Endothelial cell (in vitro differentiated cells): ENCODE measurements at places on chromosomes 16 and 17. TPM values are rescaled to one million over a fixed set of nuclear protein-coding genes. Genes with fewer than 3 reads are reported as not detected.

DNA sequence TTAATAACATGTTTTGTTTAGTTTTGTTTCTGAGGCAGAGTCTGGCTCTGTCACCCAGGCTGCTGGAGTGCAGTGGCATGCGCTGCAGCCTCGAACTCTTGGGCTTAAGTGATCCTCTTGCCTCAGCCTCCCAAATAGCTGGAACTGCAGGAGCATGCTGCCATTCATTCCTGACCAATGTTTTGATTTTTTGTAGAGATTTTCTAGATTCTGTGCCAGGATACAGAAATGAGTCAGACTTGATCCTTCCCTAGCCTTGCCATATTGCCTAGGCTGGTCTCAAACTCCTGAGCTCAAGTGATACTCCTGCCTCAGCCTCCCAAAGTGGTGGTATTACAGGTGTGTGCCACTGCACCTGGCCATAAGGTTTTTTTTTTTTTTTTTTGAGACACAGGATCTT, 17.7 kb downstream of the TAOK1 start:
- H3K27ac ChIP-seq, result no peak overlapping the region
- H3K4me3 ChIP-seq, result no peak overlapping the region
- H3K4me1 ChIP-seq, result peaks cover 14% of the 10 kb centered on the region
- peaks cover 3% of the 10 kb centered on the region for H3K27me3 ChIP-seq
- H3K36me3 ChIP-seq, result peaks cover 21% of the 10 kb centered on the region
- DNase-seq, result no peak

GRCh38 chr17:13593757-13594156, 8.0 kb downstream of the HS3ST3A1 start:
- no peak for DNase-seq
- no peak overlapping the region for H3K4me3 ChIP-seq
- H3K4me1 ChIP-seq, result peaks cover 6% of the 10 kb centered on the region
- no peaks in the 10 kb centered on the region for H3K36me3 ChIP-seq
- H3K27me3 ChIP-seq, result no peaks in the 10 kb centered on the region

TMED6 gene
- total RNA-seq, result 1.2 TPM

DNA sequence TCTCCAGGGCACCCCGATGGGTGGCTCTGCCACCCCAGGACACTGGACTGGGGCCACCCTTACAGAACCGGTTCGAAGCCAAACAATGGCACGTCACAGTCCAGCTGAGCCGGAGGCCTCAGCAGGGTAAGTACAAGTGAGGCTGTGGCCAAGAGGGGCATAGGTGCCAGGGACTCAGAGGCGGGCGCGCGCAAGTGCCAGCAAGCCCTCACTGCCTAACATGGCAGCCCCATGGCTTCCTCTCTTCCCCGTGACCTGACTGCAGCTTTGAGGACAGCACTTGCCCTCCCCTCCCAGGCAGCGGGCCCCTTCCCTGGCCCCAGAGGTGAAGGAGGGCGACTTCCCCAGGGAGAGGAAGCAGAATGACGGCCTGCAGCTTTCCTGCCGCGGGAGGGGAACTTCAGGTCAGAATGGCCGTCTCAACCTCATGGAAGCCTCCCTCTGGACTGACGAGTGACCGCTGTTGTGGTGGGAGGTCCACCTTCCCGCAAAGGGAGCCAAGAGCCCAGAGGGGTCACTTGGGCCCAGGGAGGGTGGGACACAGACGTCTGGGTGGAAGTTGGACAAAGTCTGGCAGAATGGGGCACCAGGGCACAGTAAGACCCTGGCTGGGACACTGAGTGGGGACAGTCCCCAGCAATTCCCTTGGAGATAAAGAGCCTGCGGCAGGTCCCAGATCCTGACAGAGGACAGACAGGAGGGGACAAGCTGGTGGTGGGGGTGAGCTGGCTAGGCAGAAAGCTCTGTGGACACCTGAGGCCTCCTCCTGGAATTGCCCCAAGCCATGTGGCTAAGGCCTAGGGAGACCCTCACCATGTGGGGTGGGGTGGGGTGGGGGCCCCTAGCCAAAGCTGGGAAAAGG, 52.1 kb upstream of the TOB1 start:
- H3K27me3 ChIP-seq, result peaks cover 10% of the 10 kb centered on the region
- H3K36me3 ChIP-seq, result no peaks in the 10 kb centered on the region
- no peak overlapping the region for H3K4me3 ChIP-seq
- H3K4me1 ChIP-seq, result peaks cover 6% of the 10 kb centered on the region

DNA sequence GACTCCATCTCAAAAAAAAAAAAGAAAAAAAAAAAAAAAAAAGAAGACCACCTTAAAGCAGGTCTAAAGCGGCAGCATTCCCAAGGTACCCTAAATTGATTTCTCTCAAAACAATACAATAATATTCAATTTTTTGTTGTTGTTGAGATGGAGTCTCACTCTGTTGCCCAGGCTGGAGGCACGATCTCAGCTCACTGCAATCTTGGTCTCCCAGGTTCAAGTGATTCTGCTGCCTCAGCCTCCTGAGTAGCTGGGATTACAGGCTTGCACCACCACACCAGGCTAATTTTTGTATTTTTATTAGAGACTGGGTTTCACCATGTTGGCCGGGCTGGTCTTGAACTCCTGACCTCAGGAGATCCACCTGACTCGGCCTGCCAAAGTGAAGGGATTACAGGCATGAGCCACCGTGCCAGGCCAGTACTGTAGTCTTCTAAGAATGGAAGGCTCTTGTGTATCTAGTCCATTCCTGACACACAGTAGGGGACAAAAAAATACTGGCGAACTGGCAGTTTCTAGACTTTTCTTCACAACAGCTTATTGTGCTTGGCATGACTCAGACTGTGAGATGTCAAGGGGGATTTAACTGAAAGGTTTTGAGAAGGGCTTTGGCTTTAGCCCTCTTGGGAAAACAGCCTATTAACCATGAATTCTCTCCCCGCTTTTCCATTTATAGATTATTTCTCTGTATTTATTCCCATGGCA, 17.3 kb downstream of the CDR2 start:
- no peak overlapping the region for H3K4me3 ChIP-seq
- no peaks in the 10 kb centered on the region for H3K27me3 ChIP-seq
- H3K4me1 ChIP-seq, result peaks cover 14% of the 10 kb centered on the region
- peaks cover 4% of the 10 kb centered on the region for H3K36me3 ChIP-seq
- H3K27ac ChIP-seq, result peak overlapping the region; percentile 18

DNA sequence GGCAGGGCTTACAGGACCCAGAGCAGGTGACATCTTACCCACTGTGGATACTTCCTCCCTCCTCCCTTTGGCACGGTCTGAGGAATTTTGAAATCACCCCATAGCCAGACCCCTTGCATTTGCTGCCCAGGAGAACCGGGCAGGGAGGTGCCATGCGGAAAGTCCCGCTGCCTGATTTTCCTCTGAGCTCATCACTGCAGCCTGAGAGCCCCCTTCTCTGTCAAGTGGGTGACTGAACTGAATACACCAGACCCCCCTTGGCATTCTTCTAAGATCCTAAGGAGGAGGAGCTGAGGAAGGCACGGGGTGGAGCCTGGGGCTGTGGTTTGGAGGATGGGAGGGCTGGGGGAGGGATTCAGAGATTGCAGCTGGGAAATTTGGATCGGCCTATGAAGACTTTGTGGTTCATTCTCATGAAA, 173.4 kb downstream of the RAB11FIP4 start:
- no peaks in the 10 kb centered on the region for H3K36me3 ChIP-seq
- peaks cover 25% of the 10 kb centered on the region for H3K4me1 ChIP-seq
- H3K27ac ChIP-seq, result no peak overlapping the region
- peaks cover 8% of the 10 kb centered on the region for H3K27me3 ChIP-seq

PIRT gene
- total RNA-seq, result not detected

DNA sequence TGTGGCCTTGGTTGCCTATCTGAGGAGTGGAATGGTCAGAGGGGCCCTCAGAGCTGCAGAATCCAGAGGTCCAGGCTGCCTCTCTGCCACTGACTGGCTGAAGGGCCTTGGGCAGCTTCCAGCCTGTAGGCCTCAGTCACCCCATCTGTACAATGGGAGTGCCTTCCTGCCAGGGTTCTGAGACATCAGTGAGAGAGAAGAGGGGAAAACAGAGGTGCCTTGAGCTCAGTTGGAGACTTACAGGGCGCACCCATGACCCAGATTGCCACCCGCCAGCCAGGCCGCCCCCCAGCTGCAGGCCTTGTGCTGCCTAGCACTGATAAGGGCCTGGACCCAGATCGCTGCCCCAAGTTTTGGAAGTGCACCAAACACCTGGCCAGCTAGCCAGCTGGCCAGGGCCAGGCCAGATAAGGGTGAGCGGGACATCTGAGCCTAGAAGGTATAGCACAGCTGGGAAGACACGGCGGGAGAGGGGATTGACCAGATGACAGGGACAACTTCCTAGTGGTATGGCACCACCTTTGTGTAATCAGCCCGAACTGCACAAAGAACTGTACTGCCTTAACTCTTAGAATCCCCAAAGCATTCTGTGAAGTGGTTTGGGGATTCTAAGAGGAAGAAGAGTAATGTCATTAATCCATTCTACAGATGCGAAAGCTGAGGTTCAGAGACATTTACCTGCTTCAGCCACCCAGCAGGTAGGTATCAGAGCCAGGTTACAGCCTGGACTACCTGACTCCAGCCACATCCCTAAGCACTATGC, 1.4 kb downstream of the SLC4A1 start:
- no peak overlapping the region for H3K27ac ChIP-seq
- no peak for DNase-seq
- H3K36me3 ChIP-seq, result no peaks in the 10 kb centered on the region
- no peak overlapping the region for H3K4me3 ChIP-seq
- H3K27me3 ChIP-seq, result peaks cover 5% of the 10 kb centered on the region
- peaks cover 4% of the 10 kb centered on the region for H3K4me1 ChIP-seq

- H3K4me3 ChIP-seq, result peak overlapping the region; percentile 90
- H3K27ac ChIP-seq, result peak overlapping the region; percentile 88
- H3K4me1 ChIP-seq, result peaks cover 17% of the 10 kb centered on the region
- H3K27me3 ChIP-seq, result peaks cover 10% of the 10 kb centered on the region
- H3K36me3 ChIP-seq, result no peaks in the 10 kb centered on the region
Measured at GRCh38 chr17:80455336-80455710, 21.1 kb downstream of the NPTX1 start.

DNA sequence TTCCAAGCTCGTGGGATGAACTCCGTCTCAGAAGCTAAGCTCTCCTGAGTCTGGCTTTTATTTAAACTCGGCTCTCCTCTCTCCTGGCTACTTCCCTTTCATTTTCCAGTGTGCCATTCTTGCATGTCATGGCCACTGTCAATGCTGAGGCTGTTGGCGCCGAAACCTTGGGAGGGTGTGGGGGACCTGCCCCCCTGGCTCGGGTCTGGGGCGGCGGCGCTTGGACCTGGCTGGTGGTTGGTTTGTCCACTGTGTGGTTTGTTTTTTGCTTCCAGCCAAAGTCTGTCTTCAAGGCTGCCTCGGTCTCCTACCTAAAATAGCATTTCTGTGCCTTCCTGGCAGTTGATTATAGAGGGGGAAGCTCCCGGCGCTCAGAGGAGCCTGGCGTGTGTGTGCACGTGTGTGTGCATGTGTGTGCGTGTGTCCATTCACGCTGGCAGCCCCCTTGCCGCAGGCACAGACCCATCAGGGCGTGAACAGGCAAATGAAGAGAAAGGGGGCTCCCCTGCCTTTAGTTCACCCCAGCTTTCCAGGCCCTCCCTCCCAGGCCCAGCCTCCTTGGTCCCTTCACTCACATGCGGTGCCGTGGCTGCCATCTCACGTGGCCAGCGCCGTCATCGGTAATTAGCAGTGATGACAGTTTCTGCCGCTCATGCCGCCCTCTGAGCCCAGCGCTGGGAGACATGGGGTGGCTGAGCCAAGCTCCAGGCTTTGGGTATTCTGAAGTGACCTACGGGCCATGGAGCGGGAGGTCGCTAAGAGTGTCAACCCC, 179.9 kb downstream of the SEC14L1 start:
- DNase-seq, result no peak
- H3K27me3 ChIP-seq, result peaks cover 7% of the 10 kb centered on the region
- H3K27ac ChIP-seq, result no peak overlapping the region

DNA sequence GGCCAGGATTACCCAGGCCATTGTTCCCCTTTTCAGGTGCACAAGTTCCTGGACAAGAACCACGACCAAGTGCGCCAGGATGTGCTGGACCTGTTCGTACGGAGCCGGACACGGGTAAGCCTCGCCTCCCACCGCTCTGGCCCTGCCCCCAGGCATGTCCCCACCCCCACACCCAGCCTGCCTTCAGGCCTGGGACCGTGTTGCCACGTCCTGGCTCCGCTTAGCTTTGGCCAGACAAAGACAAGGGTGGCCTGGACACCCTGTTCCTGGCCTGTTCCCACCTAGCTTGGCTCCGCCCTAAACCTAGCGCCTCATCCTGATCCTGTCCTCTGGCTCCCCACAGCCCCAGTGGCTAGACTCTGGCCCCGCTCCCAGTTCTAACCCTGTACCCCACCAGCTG, 30.9 kb downstream of the MYO15A start:
- H3K27me3 ChIP-seq, result peaks cover 8% of the 10 kb centered on the region
- no peak for DNase-seq
- no peak overlapping the region for H3K27ac ChIP-seq
- H3K4me1 ChIP-seq, result peaks cover 6% of the 10 kb centered on the region

DNA sequence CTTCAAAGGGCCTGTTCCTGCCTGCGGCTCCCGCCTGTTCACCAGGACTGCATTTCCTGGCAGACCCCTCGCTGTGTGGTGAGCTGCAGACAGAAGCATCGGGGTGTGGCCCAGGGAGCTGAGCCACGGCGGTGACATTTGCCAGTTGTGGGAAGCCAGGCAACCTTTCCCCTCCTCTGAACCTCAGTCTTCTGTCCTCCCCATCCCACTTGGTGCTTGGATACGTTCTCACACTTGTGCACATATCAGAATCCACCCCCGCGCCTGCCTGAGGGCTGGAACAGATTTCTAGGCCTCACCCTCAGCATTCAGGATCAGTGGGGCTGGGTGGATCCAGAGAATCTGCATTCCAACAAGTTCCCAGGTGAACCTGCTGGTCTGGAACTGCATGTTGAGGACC, 63.5 kb downstream of the CRISPLD2 start:
- no peaks in the 10 kb centered on the region for H3K36me3 ChIP-seq
- no peak overlapping the region for H3K4me3 ChIP-seq
- H3K27me3 ChIP-seq, result peaks cover 2% of the 10 kb centered on the region
- no peak overlapping the region for H3K27ac ChIP-seq
- H3K4me1 ChIP-seq, result peaks cover 17% of the 10 kb centered on the region

DNA sequence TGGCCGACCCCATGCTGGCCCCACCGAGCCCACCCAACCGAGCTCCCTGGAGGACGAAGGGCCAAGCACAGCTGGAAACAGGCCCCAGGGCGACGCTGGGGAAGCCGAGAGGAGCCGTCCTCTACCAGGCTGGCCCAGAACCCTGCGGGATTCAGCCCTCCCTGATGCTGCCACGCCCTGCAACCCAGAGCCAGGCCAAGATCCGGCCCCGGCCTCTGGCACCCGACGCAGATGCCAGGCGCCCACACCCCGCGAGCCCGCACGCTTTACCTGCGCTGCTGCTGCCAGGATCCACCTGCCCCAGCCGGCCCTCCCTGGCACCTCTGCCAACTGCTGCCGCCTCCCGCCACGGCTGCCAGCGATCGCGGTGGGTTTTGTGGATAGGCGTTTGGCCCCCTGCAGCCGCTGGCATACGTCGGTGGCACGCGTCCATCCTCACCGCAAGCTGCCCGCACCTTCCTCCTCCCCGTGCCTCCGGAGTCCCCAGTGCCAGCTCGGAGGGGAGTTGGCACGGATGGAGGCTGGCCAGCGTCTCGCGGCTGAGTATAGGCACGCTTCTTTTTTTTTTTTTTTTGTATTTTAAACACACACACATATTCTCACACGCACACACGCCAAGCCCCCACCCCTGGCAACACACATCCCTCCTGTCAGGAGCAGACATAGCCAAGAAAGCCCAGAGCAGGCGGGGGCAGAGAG, 41.3 kb upstream of the ACSF3 start:
- no peak overlapping the region for H3K4me3 ChIP-seq
- DNase-seq, result no peak
- H3K27ac ChIP-seq, result no peak overlapping the region
- H3K4me1 ChIP-seq, result no peaks in the 10 kb centered on the region
- no peaks in the 10 kb centered on the region for H3K36me3 ChIP-seq

DRC3 gene
- 4.3 TPM for total RNA-seq
